Cerebellar nuclear complex (tissue), 1 donor: ENCODE measurements at places on chromosomes 12 and 14.

GRCh38 chr12:83865431-83865830 is 1047.2 kb downstream of the SLC6A15 start:
- DNase-seq = no peak

DNA sequence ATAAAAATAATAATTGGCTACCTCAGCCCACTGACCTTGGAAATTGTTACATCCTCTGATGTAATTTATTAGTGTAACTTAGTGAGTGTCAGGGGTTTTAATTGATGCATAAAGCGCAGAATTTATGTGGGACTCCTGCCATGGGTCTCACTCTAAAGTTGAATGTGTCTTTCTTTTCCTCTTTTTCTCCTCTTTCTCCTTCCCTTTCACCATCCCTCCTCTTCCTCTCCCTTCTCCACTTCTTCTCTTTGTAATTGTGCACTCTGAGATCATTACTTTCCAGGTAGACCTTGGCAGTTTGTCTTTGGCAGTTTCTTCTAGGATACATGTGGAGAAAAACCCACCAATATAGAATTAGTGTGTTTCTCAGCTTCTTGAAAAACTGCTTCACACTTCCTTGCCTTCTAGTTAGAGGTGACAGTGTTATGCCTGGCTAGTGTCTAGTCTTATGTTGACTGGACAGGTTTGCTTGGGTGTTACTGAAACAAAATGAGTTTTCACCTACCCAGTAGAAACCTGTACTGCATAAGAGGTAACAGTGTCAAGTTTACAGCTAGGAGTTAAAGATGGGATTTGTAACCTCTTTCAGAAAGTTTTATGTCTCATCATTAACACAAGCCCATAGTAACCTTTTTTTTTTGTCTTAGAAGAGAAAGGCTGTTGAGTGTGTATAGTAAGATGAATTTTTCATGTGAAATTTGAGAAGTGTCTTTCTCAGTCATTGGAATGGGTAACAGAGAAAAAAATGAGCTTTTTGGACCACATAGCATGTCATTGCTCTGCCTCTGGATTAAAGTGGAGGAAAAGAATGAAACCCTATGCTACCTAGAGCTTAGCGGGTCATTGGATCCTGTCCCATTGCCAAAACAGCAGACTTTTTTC is 18.6 kb downstream of the PELI2 start:
- DNase-seq = no peak

DNA sequence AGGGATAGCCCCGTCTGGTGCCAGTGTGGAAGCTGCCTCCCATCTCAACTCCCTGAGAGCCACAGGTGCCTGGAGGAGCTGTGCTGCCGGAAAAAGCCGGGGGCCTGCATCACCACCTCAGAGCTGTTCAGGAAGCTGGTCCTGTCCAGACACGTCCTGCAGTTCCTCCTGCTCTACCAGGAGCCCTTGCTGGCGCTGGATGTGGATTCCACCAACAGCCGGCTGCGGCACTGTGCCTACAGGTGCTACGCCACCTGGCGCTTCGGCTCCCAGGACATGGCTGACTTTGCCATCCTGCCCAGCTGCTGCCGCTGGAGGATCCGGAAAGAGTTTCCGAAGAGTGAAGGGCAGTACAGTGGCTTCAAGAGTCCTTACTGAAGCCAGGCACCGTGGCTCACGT is 25.5 kb upstream of the P2RX4 start:
- no peak for DNase-seq

DNA sequence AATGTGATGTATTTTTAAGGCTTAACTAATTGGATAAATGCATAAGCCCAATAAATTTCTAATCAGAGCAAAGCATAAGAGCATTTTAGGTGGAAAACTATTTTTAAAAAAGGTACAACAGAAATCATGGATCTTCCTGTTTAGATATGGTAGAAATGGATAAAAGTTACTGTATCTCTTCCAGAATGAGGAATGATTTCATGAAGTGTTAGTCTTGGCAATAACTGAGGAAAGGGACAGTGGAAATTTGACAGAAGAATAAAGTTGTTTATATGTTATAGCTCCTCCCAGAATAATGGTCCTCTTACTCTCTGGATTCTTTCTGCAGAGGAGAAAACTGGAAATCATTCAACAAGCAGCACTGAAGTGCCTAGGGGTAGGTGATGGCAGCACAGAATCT is 32.4 kb upstream of the BMAL2 start:
- no peak for DNase-seq

- DNase-seq = no peak
Measured at GRCh38 chr12:78315028-78315427, 484.3 kb downstream of the NAV3 start.

DNA sequence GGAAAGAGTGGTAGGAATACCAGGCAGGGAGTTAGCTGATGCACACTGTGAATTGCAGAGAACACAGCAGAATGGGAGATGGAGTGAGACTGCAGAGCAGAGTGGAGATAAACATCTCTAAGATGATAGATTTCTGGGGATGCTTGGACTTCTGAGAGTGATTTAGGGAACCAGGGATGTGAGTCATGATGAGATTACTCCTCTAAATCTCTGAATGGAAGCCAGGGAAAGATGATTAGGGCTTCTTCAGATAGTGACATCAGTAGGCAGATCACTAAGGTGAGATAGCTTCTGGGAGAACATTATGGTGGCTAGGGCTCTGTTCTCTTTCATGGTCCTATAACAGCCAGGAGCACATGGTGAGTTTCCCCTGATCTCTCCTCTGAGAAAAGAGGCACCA is 501.5 kb upstream of the USP15 start:
- DNase-seq = no peak
